ENCODE measurements at places on chromosomes 3 and 15. TPM values are rescaled to one million over a fixed set of nuclear protein-coding genes. Genes with fewer than 3 reads are reported as not detected.

Gene EFCC1
- total RNA-seq, result 1.8 TPM

Gene SMCO1
- not detected for total RNA-seq

Gene ACAN
- not detected for total RNA-seq

Gene PLCL2
- 21.9 TPM for total RNA-seq

Gene GRK7
- total RNA-seq, result 0.33 TPM

Gene PCSK6
- 19.7 TPM for total RNA-seq

GRCh38 chr15:55407498-55408011 lies 604 bp downstream of the CCPG1 start:
- no peak for DNase-seq
- H3K4me1 ChIP-seq, result no peaks in the 10 kb centered on the region
- peak overlapping the region; percentile 83 for H3K4me3 ChIP-seq
- no peaks in the 10 kb centered on the region for H3K27me3 ChIP-seq
- H3K36me3 ChIP-seq, result no peaks in the 10 kb centered on the region
- H3K27ac ChIP-seq, result peak overlapping the region; percentile 91

- H3K4me3 ChIP-seq, result no peak overlapping the region
- H3K36me3 ChIP-seq, result no peaks in the 10 kb centered on the region
Measured at GRCh38 chr3:121552379-121552778, 6.6 kb upstream of the POLQ start.

- no peak overlapping the region for H3K4me3 ChIP-seq
- H3K27ac ChIP-seq, result no peak overlapping the region
- no peaks in the 10 kb centered on the region for H3K27me3 ChIP-seq
- no peaks in the 10 kb centered on the region for H3K36me3 ChIP-seq
Measured at GRCh38 chr3:191336833-191337232, 6.5 kb upstream of the UTS2B start.

- H3K4me3 ChIP-seq, result no peak overlapping the region
- H3K27me3 ChIP-seq, result no peaks in the 10 kb centered on the region
- no peak overlapping the region for H3K27ac ChIP-seq
- no peaks in the 10 kb centered on the region for H3K4me1 ChIP-seq
- DNase-seq, result no peak
Measured at GRCh38 chr3:53850895-53851294, 4.5 kb downstream of the IL17RB start.

DNA sequence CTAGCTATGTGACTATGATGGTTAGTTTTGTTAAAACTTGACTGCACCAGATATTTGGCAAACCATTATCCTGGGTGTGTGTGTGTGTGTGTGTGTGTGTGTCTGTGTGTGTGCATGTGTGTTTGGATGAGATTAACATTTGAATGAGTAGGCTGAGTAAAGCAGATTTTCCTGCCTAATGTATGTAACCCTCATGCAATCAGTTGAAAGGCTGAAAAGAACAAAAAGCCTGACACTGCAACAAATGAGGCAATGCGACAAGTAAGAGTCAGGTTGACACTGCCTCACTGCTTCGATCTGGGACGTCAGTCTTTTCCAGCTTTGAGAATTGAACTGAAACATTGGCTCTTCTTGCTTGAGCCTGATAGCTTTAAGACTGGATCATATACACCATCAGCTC lies 643.0 kb downstream of the NAALADL2 start:
- H3K27me3 ChIP-seq, result no peaks in the 10 kb centered on the region
- no peaks in the 10 kb centered on the region for H3K4me1 ChIP-seq
- no peak overlapping the region for H3K27ac ChIP-seq
- no peak overlapping the region for H3K4me3 ChIP-seq
- no peak for DNase-seq
- no peaks in the 10 kb centered on the region for H3K36me3 ChIP-seq

GRCh38 chr3:94875149-94875548 lies 812.3 kb downstream of the NSUN3 start:
- H3K36me3 ChIP-seq, result no peaks in the 10 kb centered on the region
- no peak overlapping the region for H3K27ac ChIP-seq
- H3K4me3 ChIP-seq, result no peak overlapping the region
- DNase-seq, result no peak

- no peak for DNase-seq
- peak overlapping the region; percentile 42 for H3K27ac ChIP-seq
- peaks cover 10% of the 10 kb centered on the region for H3K4me1 ChIP-seq
- H3K4me3 ChIP-seq, result no peak overlapping the region
Measured at GRCh38 chr15:68200016-68200861, 4.9 kb downstream of the CALML4 start.

DNA sequence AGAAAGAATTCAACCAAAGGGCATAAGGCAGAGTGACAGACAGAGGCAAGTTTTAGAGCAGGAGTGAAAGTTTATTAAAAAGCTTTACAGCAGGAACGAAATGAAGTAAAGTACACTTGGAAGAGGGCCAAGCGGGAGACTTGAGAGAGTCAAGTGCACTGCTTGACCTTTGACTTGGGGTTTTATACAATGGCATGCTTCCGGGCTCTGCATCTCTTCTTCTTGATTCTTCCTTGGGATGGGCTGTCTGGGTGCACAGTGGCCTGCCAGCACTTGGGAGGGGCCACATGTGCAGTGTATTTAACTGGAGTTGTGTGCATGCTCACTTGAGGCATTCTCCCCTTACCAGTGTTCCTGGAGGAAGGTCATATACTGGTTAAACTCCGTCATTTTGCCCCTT lies 30.4 kb upstream of the KLHL25 start:
- no peaks in the 10 kb centered on the region for H3K4me1 ChIP-seq
- no peaks in the 10 kb centered on the region for H3K27me3 ChIP-seq
- DNase-seq, result no peak
- no peak overlapping the region for H3K4me3 ChIP-seq
- no peak overlapping the region for H3K27ac ChIP-seq
- no peaks in the 10 kb centered on the region for H3K36me3 ChIP-seq

- no peaks in the 10 kb centered on the region for H3K4me1 ChIP-seq
- no peak for DNase-seq
- no peak overlapping the region for H3K27ac ChIP-seq
Measured at GRCh38 chr3:150675587-150675986, 28.1 kb downstream of the ERICH6 start.

GRCh38 chr3:124760601-124761000 lies 30.3 kb downstream of the UMPS start:
- DNase-seq, result no peak
- H3K27me3 ChIP-seq, result no peaks in the 10 kb centered on the region
- no peak overlapping the region for H3K4me3 ChIP-seq
- H3K27ac ChIP-seq, result no peak overlapping the region
- H3K4me1 ChIP-seq, result no peaks in the 10 kb centered on the region
- H3K36me3 ChIP-seq, result no peaks in the 10 kb centered on the region

DNA sequence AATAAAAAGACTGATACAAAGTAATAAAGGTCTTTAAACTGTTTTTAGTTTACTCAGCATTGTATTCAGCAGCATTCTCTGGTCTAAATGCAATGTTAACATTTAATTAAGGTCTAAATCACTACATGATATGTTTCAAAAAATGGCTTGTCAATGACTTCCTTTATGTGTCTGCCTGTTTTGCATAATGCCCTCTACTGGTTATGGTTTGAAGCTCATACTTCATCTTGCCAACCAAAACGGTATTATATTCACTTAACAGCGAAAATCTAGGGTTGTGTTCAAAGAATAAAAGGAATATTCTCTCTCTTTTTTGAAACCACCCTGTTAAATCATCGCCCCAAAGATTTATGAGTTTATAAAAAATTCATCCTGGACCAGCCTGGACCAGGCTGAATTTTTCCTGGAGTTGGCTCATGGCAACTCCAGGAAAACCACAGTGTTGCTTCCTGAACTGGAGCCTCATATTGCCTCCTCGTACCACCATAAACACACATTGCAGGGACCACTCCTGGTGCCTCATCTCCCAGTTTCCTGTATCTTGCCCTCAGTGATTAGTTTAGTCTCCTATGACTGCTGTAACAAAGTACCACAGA lies 6.7 kb upstream of the NCEH1 start:
- no peaks in the 10 kb centered on the region for H3K36me3 ChIP-seq
- no peak for DNase-seq
- no peak overlapping the region for H3K27ac ChIP-seq
- H3K4me1 ChIP-seq, result no peaks in the 10 kb centered on the region
- H3K4me3 ChIP-seq, result no peak overlapping the region

DNA sequence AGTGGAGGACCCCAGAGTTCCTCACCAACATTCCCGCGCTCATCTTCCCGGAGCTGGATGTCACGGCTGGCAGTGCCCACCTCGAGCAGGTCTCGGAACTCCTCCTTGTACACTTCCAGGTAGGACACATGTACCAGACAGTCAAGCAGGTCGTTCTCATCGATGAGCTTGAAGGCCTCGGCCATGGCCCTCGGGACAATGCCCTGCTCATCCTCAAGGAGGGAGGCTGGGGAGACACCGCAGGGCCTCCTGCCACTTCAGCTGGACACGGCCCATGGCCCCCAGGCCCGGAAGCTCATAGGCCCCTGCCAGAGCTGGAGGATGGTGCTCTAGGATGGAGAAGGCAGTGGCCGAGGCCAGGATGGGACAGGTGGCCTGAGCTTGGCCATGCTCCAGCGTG lies 5.6 kb downstream of the KIF7 start:
- no peaks in the 10 kb centered on the region for H3K4me1 ChIP-seq
- H3K36me3 ChIP-seq, result no peaks in the 10 kb centered on the region
- H3K27me3 ChIP-seq, result no peaks in the 10 kb centered on the region
- no peak overlapping the region for H3K27ac ChIP-seq
- H3K4me3 ChIP-seq, result no peak overlapping the region

DNA sequence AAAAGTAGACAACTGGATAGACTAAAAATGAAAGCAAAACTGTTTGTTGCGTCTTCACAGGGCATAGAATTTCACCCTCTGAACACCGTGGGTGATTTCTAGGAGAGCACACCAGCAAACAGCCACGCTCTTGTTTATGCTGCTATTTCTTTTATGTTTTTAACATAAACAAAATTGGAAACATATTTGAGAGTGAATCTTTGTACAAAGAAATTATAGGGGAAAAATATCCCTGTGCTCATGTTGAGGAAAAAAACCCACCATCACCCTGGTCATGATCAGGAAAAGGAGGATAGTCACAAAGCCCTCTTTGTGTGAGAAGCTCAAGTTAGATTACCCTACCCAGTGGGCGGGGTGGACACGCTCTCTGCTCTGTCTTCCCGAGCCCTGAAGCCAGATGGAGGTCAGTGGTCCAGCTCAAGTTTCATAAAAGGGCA lies 313.3 kb downstream of the SATB1 start:
- no peaks in the 10 kb centered on the region for H3K4me1 ChIP-seq
- H3K27me3 ChIP-seq, result no peaks in the 10 kb centered on the region
- DNase-seq, result no peak
- H3K4me3 ChIP-seq, result no peak overlapping the region
- no peak overlapping the region for H3K27ac ChIP-seq
- H3K36me3 ChIP-seq, result no peaks in the 10 kb centered on the region

- H3K4me3 ChIP-seq, result no peak overlapping the region
- DNase-seq, result no peak
- no peaks in the 10 kb centered on the region for H3K36me3 ChIP-seq
- peak overlapping the region; percentile 91 for H3K27ac ChIP-seq
- H3K27me3 ChIP-seq, result no peaks in the 10 kb centered on the region
Measured at GRCh38 chr3:177598097-177598833, 401.0 kb upstream of the TBL1XR1 start.

- H3K27me3 ChIP-seq, result no peaks in the 10 kb centered on the region
- no peak for DNase-seq
- no peak overlapping the region for H3K27ac ChIP-seq
- no peak overlapping the region for H3K4me3 ChIP-seq
Measured at GRCh38 chr15:33430577-33430976, 119.8 kb downstream of the RYR3 start.

All from breast epithelium (tissue), 4 donors.